NAMALWA (cell line): ENCODE measurements at places on chromosomes 5 and 9.

GRCh38 chr5:859391-859790 is 8.6 kb upstream of the ZDHHC11 start:
- DNase-seq: peak; percentile 37

- no peak for DNase-seq
Measured at GRCh38 chr5:90985341-90985740, 397.8 kb downstream of the ARRDC3 start.

- DNase-seq: no peak
Measured at GRCh38 chr5:96904054-96904931, 28.0 kb downstream of the ERAP2 start.

DNA sequence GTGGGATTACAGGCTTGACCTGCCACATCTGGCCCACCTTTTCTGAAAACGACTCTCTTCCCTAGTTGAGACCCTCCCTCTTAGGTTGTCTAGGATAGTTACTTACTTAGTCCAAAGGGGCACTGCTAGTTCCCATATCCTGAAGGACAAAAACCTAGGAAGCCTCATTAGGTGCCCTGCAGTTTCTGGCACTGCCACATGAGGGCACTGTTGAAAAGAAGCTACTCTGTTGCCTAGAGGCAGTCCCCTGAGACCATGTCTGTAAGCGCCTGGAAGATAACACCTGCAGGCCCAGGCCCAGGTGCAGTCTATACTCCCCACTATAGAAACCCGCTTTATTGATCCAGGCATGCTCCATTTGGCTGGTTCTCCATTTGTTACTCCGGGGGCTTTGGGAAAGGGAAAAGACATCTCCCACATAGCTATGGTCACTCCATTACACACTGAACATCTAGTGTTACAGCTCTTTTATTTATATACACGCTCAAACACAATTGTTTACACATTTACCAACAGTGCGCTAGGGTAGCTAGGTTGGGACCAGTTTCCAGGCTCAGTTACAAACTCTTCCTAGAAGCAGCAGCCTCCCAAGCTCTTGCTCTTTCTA is 73.4 kb upstream of the PPARGC1B start:
- DNase-seq: peak; percentile 79

DNA sequence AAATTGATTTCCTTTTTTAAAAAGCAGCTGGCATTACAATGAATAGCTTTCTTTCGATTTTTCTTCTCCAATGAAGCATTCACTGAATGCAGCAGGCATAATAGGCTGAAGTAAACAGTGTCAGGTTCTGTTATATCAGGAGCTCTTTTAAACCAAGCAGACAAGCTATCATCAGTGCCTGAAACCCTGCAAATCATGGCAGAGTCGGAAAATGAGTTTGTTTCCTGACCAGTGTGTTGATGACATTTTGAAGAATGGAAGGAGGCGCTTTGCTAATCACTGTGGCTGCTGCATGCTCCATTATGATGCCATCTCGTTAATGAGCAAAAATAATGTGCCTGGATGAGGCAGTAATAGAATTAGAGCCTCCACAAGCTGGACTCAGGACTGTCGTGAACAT is 284.5 kb downstream of the ZNF608 start:
- no peak for DNase-seq

- no peak for DNase-seq
Measured at GRCh38 chr5:51397996-51398395, 14.7 kb downstream of the ISL1 start.

- no peak for DNase-seq
Measured at GRCh38 chr5:95382801-95383200, 8.4 kb upstream of the FAM81B start.

DNA sequence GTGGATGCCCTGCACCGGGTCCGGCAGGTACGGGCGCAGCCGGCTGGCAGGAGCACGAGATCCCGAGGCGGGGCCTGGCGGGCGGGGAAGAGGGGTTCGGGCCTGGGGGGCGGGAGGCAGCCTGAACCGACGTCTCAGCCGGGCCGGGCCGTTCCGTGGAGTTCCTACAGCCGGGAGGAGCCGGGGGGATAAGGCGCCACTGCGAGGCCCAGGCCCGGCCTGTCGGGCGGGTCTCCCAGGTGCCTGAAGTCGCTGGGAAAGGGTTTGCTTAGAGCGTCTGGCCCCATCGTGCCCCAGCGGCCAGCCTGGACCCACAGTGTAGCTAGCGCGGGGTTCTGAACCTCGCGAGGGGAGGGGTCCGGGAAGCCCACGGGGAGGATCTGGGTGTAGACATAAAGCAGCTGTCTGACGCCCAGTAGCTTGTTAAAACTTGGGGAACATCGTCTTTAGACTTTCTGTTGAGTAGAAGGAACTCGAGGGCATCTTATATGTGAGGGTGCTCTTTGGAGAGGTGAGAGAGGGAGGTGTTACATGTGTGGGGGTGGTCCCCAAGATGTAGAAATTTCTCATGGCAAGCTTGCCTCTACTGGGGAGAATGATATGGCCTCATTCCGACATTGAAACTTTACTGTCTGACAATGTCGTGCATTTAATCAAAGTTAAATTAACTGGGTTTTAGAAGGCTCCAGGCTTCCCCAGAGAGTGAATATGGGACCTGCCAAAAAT is 524 bp downstream of the FUBP3 start:
- DNase-seq: peak; percentile 40

DNA sequence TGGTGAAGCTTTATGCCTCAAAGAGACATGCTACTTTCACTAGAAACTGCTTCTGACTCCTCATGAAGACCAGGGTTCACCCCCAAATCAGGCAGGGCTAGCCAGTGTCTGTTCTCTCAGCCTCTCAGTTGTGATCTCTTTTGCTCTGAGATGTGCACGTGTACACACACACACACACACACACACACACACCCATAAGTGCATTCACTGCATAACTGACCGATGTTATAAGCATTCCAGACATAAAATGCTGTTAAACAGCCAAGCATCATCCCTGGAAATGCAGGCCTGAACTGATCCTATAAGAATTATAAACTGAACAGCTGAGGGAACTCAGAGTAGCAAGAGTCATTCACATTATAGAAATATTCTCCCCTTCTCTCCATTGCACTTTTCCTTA is 85.0 kb downstream of the FSTL4 start:
- no peak for DNase-seq

- DNase-seq: no peak
Measured at GRCh38 chr9:16417161-16417560, 453.3 kb downstream of the BNC2 start.

- no peak for DNase-seq
Measured at GRCh38 chr5:163502521-163502920, 2.9 kb upstream of the MAT2B start.

- DNase-seq: peak; percentile 54
Measured at GRCh38 chr9:129459547-129460322, 161.2 kb downstream of the C9orf50 start.

- DNase-seq: no peak
Measured at GRCh38 chr5:93359296-93359959, 221.6 kb downstream of the NR2F1-AS1 start.

- no peak for DNase-seq
Measured at GRCh38 chr9:127506814-127507750, 55.8 kb downstream of the LRSAM1 start.

GRCh38 chr9:124110307-124110915 is 98.8 kb downstream of the LHX2 start:
- peak; percentile 55 for DNase-seq

- peak; percentile 64 for DNase-seq
Measured at GRCh38 chr9:69121155-69122081, 52.7 kb upstream of the TJP2 start.

GRCh38 chr5:151406322-151406947 is 41.0 kb upstream of the SLC36A1 start:
- peak; percentile 26 for DNase-seq

DNA sequence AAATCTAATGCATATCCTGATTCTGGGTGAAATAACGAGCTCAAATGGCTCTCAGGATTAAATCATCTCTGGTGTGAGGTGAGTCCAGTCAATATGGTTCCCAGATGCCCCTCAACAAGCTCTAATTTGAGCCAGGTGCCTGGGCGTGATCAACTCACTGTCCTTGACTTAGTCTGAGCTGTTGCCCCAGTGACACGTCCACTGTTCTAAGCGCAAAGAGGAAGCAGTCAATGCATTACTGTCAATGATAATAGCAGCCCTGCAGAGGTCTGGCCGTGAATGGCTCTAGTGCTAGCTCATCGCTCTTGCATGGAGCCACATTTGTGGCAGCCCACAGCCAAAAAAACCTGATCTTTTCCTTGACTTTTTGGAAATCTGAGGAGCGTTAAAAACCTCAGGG is 128.6 kb upstream of the EFNA5 start:
- no peak for DNase-seq

- DNase-seq: no peak
Measured at GRCh38 chr5:82694711-82695285, 382.4 kb downstream of the TMEM167A start.

DNA sequence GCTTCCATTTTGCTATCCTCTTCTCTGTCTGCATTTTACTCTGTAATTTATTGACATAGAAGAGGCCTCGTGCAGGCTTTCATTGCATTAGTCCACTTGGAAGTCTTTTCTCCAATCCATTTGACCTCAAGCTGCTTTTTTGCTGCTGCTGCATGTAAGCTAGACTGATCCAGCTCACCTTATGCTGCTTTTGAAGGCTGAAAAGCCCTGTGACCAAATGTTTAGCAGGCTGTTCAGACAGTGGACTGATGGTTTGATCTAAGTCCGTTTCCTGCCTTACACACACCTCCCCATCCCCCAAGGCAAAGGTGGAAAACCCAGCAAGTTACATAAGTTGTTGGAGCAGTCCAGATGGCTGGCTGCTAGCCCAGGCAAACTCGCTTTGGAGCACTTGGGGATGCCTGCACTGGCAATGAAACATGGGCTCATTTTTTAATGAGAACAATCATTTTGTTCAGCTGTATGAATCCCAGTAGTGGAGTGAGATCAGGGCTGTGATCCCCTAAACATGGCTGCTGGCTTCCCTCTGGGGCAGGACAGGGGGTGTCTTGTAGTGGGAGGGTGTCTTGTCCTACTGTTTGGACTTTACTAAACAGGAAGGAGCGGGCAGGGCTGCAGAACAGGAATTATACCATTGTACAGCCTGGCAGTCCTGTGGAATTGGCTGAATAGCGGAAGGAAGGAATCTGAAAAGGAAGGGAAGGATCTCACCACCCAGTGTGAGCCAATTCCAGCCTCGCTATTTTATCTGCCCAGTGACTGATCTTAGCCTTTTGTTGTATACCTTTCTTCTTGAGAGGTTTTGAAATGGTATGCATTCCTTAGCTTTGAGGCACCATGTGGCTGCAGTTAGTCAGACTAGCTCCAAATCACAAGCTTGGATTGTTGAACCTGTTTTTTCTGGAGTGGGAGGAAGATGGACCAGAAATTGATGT is 212.0 kb downstream of the ARHGAP26 start:
- DNase-seq: no peak

- no peak for DNase-seq
Measured at GRCh38 chr9:120538339-120538738, 41.6 kb downstream of the CDK5RAP2 start.

DNA sequence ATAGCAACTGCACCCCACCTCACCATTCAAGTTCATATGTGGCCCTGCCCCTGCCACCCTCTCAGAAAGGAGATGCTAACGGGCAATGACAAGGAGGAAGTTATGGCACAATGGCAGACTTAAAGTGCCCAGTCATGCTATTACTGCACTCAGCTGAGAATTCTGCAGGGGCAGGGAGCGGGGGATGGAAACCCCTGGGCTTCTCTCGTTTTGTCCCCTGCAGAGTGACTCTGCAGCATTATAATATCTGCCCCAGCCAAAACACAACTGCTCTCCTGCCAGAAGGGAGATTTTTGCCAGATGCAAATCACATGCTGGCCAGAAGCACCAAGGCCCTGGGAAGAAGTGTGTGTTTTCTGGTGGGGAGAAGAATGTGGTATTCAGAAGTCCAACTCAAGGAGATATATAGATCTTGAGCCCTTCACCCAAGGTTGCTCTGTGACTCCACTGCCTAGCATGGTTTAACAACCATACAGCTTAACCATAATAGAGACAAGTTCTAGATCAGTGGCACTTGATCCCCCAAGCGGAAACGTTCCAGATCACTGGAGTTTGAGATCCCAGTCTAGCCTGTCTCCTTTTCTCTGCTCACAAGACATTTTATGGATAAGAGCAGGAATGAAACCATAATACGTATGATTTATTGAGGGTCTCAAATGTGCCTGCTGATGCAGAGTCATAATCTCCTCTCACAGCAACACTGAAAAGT is 207.0 kb upstream of the MAP3K1 start:
- no peak for DNase-seq

DNA sequence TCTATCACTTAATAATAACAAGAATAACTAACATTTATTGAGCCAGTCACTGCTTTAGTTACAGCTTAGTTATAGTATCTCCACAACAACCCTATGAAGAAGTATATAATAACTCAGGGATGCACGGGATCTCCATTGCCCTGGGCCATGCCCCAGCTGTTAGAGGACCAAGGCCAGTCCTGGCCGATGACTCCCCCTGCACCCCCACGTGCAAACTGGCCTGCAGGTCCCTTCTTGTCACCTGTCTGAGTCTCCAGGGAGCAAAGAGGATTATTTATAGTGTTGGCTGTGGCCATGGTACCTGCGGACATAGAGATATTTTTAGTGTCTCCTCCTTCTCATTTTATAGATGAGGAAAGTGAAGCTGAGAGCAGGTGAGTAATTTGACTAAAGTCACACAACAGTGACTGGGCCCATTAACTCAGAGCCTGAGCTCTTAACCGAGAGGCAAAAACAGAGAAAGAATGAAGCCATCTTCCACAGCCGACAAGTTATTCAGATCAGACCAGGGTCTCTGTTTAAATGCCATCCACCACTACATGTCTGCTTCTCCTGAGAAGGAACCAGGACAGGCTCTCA is 94.4 kb downstream of the TMEM215 start:
- no peak for DNase-seq

GRCh38 chr5:129410488-129410887 is 49.6 kb upstream of the ADAMTS19 start:
- DNase-seq: no peak

DNA sequence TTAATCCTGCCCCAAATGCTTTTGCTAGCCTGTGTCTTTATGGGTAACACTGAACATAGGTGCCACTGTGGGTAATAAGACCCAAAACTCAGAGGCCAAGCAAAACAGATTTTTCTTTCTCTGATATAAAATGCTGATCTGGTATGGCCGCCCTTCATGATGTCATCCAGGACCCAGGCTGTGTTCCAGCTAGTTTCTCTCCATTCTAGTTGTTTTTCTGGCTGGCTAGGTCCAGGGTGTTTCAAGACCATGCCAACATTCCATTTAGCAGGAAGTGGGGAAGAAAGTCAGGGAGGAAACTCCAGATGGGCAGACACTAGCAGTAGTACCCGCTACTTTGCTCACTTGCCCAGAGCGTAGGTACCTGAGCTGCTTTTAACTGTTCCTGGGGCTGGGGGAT is 183.9 kb upstream of the OTULINL start:
- DNase-seq: no peak

- no peak for DNase-seq
Measured at GRCh38 chr9:127176631-127177030, 54.2 kb upstream of the ANGPTL2 start.

GRCh38 chr9:105188746-105189145 is 55.7 kb upstream of the SLC44A1 start:
- DNase-seq: no peak
